Subcutaneous adipose tissue (tissue), 4 donors: ENCODE measurements at places on chromosomes 4 and X. TPM values are rescaled to one million over a fixed set of nuclear protein-coding genes. Genes with fewer than 3 reads are reported as not detected.

The SYN1 gene
- total RNA-seq = 0.19 TPM

The HSD17B13 gene
- 5.5 TPM for total RNA-seq

The C1QTNF7 gene
- total RNA-seq = 18.9 TPM

The CENPI gene
- total RNA-seq = 1.3 TPM

The PLXNA3 gene
- total RNA-seq = 12.1 TPM

The ADGRL3 gene
- 8.8 TPM for total RNA-seq

The CTAG1A gene
- not detected for total RNA-seq

The CC2D2A gene
- 8.7 TPM for total RNA-seq

The CLGN gene
- not detected for total RNA-seq

The TCP11X2 gene
- total RNA-seq = not detected

The TMEM156 gene
- not detected for total RNA-seq

The SRPX gene
- total RNA-seq = 365 TPM

The IQSEC2 gene
- total RNA-seq = 16.7 TPM

The LNX1 gene
- total RNA-seq = 66.5 TPM

The HMX1 gene
- total RNA-seq = not detected

The HSFX3 gene
- not detected for total RNA-seq

The DCAF12L1 gene
- not detected for total RNA-seq

The IL2 gene
- not detected for total RNA-seq

The CXCL1 gene
- total RNA-seq = not detected

The SPANXB1 gene
- total RNA-seq = not detected

The NFKB1 gene
- 30.4 TPM for total RNA-seq

The RBMXL3 gene
- not detected for total RNA-seq

The CFAP299 gene
- total RNA-seq = not detected

The CDX4 gene
- not detected for total RNA-seq

The MAOA gene
- total RNA-seq = 466 TPM

The TLL1 gene
- total RNA-seq = 9.5 TPM

The NPY1R gene
- 55.4 TPM for total RNA-seq

The C4orf50 gene
- total RNA-seq = under 0.01 TPM

The SORBS2 gene
- total RNA-seq = 31.0 TPM

The KLHL5 gene
- 77.5 TPM for total RNA-seq

The PRDM8 gene
- 3.6 TPM for total RNA-seq

The SSX4B gene
- not detected for total RNA-seq

The SORCS2 gene
- 0.66 TPM for total RNA-seq

The CPLX1 gene
- total RNA-seq = 0.82 TPM

The TAF9B gene
- 17.6 TPM for total RNA-seq

The RBM10 gene
- 21.3 TPM for total RNA-seq

The NSUN7 gene
- 0.66 TPM for total RNA-seq

The CXCL11 gene
- 0.34 TPM for total RNA-seq

The IL1RAPL1 gene
- total RNA-seq = not detected

The SLC34A2 gene
- total RNA-seq = not detected

The OPN1MW2 gene
- total RNA-seq = not detected

The NAP1L3 gene
- total RNA-seq = 2.2 TPM

The MSMO1 gene
- 21.1 TPM for total RNA-seq

The ART3 gene
- total RNA-seq = not detected

The DUSP9 gene
- total RNA-seq = 0.22 TPM

The DACH2 gene
- not detected for total RNA-seq

The MAOB gene
- 91.7 TPM for total RNA-seq

The SLC25A31 gene
- not detected for total RNA-seq

The CTAG2 gene
- not detected for total RNA-seq

The NAA11 gene
- total RNA-seq = not detected

The MAGEA12 gene
- not detected for total RNA-seq

The ARR3 gene
- total RNA-seq = not detected

The CPZ gene
- total RNA-seq = not detected

The TASL gene
- 2.4 TPM for total RNA-seq

The CYLC1 gene
- not detected for total RNA-seq

The ADAMTS3 gene
- total RNA-seq = 1.3 TPM
